ENCODE measurements at places on chromosomes 6 and 20.

DNA sequence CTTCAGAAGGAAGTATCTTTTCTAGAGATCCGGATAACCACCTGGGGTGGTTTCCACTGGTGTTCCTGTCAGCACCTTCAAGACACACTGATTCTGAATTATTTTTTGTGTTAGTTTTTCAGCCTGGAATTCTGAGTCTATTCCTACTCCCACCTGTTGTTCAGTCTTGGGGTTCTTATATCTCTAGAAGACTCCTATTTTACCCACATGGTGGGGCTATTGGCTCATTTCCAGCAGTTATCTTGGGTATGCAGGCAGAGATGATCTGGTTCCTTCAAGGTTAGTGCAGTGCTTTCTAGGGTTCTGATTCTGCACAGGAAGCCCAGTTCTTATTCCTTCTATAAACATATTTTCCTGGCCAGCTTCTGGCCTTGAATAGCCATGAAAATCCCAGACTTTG, 175.6 kb upstream of the PDE7B start:
- peak; percentile 40 for DNase-seq

GRCh38 chr6:31353384-31353945, 3.5 kb downstream of the HLA-B start:
- DNase-seq = no peak

GRCh38 chr20:63641792-63642523, 11.3 kb downstream of the STMN3 start:
- DNase-seq = peak; percentile 71

DNA sequence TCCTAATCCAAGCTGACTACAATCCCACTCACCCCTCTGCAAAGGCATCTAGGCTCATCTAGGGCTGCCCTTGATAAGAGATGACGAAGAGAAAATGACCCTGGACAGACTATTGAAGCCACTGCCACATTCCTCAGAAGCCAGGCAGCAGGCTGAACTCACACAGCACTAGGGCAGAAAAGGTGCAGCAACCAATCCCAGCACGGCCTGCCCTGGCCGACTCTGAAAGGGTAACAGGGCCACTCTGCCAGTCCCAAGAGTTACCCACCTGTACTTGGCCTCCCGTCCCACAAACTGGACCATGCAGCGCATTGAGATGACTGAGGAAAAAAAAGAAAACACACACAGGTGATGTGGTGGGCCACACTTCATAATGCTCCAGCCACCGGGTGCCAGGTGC, 9.1 kb downstream of the MTCH1 start:
- no peak for DNase-seq

DNA sequence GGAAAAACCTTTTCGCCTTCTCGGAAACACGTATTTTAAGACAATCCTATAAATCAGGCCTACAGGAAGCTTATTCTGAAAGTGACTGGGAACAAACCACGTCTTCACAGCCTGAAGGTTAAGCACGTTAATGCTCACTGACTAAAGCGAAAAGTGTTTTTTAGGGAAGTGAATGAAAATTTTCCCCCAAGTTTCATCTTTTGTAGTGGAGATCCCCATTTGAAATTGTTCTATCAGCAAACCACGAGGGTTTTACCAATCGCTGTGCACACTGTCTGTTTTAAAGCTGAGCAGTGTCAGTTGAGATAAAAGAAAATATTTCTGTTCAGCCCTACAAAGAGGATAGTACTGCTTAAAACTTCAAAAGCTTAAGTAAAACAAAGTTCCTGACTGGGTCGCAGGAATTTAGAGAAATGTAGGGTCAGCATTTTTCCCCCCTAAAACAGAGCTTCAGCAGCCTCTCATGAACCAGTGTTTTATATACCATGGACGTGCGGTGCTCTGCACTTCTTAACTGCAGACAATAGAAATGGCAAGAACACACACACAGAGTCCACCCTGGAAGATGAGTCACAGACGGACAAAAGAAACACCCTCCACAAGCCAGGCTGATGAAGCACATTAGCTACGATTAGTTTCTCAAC, 34.9 kb downstream of the SLC22A23 start:
- no peak for DNase-seq
